CD14-positive monocyte (primary cell): ENCODE measurements at places on chromosomes 2 and 18.

DNA sequence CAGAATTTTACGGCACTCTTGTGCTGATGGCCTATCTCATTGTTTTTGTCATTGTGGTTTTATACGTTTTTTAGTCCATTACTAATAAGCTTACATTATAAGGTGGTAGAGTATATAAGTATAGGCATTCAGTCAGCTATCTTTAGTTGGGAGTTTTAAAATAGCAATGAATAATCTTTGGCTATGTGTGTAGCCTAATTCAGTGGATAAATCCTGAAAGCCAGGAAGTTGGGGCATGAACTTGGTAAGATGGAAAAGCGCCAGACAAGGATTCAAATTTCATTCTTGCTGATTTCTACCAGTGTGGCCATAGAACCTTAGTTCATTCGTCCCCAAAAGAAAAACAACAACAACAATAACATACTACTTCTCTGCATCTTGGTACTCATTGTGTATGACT is 31.2 kb downstream of the EPC2 start:
- no peak for DNase-seq

DNA sequence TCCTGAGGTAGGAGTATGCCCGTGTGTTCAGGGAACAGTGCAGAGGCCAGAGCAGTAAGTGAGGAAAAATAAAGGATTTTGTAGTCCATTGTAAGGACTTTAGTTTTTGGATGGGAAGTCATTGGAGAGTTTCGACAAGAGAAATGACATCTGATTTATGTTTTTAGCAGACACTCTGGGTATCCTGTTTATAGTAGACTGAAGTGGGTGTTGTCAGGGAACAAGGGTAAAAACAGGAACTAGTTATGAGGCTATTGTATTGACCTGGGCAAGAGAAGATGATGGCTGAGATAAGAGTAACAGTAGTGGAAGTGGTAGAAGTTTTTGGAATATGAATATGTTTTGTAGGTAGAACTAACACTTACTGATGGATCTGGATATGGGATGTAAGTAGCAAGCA is 59.8 kb downstream of the GTF2A1L start:
- no peak for DNase-seq

DNA sequence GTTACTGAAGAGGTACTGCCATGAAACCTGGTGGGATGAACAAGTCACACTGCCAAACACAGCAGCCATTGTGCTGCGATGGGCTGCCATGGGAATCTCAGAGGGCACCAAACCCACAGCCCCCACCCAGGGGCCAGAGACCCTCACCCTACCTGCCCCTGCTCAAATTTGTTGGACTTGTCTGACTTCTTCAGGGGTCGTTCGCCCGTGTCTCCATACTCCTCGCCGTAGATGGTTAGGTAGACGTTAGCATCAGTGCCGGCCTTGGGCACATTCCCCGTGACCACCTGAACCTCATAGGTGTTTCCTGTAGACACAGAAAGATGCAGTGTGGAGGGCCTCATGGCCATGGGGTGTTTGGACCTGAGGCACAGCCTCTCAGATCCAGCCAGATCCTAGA is 97.7 kb downstream of the LOXHD1 start:
- no peak for DNase-seq

DNA sequence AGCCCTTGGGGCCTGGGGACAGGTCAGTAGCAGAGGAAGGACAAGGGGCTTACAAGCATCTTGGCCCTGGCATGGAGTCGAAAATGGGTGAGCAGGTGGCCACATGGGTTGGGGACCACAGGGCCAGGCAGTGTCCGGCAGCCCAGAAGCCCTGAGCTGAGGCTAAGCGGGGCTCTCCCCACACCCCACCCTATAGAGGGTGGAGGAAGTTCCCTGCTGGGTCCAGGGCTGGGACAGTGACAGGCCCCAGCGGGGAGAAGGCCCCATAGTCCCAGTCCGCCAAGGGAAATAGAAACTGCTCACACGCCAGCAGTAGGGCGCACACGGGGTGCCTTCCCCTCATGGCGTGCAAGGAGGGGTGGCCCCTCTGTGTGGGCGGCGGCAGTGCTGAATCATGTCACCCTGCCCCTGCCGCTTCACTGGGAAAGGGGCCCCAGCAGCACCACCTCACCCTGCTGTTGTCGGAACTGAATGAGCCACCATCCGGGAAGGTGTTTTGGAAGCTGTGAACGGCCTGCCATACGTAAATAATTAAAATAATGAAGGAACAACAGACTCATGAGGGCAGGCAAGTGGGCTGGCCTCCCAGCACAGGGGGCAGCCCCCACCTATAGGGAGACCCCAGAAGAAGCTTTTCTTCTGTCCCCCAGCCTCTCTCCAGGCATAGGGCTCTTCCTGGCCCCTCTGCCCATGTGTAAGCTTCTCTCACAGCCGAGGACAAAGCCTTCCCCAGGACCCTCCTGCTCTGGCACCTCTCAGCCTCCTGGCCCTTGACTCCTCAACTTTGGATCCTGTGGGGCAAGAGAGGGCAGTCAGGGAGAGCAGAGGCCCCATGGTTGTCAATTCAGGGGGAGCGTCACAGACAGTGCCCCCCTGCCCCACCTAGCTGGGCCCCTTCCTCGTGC is 12.7 kb upstream of the DUSP2 start:
- peak; percentile 96 for DNase-seq

- DNase-seq, result no peak
Measured at GRCh38 chr18:75364512-75365253, 62.8 kb downstream of the SMIM21 start.

DNA sequence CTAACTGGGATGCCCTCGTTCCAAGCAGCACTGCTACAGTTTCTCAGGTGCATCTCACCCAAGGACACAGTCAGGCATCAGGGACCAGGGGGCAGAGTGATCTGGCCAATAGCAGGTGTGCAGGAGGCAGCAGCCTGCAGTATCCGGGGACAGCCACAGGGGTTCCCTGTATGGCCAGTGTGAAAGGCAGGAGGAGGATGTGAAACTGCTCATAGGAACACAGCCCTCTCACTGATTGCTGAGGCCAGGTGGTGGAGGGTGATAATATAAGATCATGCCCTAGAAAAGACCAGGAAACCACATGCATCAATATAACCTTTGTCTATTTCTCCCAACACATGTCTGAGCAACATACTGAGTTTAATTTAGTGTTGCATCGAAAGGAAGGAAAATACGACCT is 112.7 kb upstream of the TACR1 start:
- no peak for DNase-seq

DNA sequence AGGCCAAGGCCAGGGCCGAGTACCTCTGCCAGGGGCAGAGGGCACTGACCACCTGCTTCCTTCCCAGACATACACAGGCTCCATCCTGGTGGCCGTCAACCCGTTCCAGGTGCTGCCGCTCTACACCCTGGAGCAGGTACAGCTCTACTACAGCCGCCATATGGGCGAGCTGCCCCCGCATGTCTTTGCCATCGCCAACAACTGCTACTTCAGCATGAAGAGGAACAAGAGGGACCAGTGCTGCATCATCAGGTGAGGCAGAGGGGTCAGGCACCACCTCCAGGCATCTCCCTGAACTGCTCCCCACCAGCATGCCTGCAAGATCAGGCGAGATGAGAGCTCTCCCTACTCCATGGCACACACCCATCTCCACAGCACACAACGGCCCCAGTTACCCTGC is 31.1 kb downstream of the MYO7B start:
- no peak for DNase-seq

DNA sequence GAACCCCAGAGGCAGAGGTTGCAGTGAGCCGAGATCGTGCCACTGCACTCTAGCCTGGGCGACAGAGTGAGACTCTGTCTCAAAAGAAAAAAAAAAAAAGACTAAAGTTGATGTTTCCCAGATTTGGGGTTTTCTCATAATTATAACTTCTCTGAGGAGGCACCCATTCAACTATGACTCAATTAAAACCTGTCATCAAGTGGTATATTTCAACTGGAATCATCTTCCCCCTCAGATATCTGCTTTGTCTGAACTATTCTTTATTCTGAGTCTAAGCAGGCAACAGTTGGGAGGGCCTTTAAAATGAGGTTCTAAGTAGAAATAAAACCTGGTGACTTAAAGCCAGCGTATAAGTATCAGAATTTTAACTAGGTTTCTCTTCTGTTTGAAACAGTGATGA is 88.5 kb downstream of the PTRHD1 start:
- DNase-seq, result no peak

- no peak for DNase-seq
Measured at GRCh38 chr2:11495844-11496681, 30.1 kb upstream of the E2F6 start.

GRCh38 chr2:217933617-217933993 is 69.2 kb downstream of the TNS1 start:
- no peak for DNase-seq

- DNase-seq, result no peak
Measured at GRCh38 chr2:187369471-187369870, 78.6 kb downstream of the CALCRL start.

DNA sequence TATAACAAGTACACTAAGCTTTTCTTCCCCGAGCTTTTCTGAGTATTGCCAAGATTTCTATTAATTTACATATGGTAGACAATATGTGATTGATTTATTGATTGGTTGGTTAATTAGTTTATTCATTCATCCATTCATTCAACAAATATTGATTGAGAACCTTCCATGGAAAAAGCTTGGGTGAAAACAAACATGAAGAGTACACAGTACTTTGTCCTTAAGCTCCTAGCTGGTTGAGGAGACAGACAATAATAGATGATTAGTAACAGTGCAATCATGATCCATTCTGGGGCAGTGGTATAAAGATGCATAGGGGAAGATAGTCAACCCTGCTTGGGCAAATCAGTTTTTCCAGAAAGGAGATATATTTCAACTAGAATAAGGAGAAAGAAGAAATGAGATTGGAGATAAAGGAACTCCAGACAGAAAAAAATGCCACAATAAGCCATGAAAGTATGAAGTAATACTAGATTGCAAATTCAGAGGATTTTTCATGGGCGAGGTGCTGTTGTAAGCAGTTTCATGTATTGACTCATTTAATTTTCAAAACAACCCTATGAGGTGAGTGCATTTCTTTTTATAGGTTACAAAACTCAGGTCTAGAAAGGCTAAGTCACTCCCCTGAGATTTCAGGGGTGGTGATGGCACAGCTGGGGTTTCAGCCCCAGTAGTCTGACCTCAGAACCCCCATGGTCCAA is 129.5 kb downstream of the RND3 start:
- DNase-seq, result no peak

DNA sequence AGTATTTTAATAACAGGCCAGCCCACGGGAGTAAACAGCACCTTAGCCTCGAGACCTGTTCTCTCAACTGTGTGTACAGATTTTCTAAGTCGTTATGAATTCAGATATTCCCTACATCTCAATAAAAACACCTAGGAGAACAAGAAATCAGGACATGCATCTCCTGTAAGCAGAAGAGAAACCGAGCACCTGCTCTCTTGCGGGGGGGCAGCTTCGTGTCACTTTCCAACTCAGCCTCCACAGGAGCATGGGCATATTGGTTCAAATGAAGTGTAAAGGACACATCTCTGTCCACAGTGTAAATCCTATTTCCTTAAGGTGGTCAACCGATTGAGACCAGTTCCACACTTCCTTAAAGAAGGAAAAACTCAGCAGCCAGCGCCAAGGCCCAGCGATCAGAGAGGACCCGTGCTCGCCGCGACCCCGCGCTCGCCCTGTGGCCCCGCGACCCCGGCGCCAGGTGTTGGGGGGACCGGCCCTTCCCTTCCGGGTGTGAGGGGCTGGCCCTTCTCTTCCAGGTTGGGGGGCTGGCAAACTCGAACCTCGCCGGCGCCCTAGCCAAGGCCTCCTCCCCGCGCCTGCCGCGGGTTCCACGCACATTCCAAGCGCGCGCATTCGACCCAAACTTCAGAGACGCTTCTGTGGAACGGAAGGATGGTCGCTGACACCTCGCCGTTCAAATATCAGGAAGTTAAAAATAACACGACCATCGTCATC is 652 bp downstream of the SH3YL1 start:
- no peak for DNase-seq

DNA sequence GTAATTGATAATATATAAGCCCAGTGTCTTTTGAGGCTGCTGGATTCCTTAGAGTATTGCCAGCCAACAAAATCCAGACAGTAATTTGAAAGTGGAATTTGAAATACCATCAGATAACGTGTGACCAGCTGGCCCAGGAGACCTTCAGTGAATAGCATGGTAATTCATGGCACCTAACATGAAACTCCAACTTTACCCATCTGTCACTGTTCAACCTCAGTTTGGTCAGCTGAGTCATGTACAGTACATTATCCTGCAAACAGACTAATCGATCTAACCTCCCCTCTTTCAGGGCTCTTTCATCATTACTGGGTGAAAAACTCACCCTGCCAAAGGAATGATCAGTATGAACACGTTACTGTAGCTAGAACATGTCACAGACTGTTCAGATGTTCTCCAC is 230.6 kb downstream of the DOK6 start:
- no peak for DNase-seq

DNA sequence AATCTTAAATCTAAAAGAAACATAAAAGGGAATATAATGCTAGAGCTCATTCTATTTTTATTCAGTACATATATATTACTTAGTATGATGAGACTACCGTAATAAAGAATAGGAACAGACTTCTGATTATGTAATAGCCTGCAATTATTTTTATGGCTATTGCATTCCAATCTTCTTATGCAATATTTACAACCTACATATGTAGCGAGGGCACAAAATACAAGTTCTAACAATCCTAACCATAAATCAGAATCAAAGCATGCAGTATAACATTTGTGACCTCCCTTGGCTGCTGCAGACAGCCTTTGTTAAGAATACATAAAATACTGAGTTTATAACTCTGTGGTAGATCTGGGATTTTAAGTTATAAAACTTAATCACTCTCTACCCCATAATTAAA is 177.6 kb downstream of the BABAM2 start:
- no peak for DNase-seq

- DNase-seq, result no peak
Measured at GRCh38 chr2:176297067-176297466, 27.8 kb downstream of the MTX2 start.

DNA sequence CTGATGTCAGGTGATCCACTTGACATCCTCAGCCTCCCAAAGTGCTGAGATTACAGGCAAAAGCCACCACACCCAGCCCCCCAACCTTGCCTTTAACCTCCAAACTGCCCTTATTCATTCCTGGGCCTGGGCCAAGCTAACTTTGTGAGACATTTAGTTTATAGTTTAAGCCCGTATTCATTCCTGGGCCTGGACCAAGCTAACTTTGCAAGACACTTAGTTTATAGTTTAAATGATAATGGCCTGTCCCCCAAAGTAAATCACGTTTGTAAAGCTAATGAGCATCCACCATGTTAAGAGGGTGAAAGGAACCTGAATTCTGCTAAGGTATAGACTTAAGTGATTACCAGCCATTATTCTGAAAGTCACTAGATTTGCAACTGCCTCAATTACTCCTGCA is 68.7 kb downstream of the NEURL3 start:
- no peak for DNase-seq
